Stimulated activated CD4-positive, alpha-beta T cell treated with anti-CD3 and anti-CD28 coated beads, TNF-alpha, amount 100 ng/mL, for 24 hours (primary cell): ENCODE measurements at places on chromosomes 2 and 18.

GRCh38 chr18:63307551-63308200 is 11.9 kb downstream of the BCL2 start:
- no peak for DNase-seq

DNA sequence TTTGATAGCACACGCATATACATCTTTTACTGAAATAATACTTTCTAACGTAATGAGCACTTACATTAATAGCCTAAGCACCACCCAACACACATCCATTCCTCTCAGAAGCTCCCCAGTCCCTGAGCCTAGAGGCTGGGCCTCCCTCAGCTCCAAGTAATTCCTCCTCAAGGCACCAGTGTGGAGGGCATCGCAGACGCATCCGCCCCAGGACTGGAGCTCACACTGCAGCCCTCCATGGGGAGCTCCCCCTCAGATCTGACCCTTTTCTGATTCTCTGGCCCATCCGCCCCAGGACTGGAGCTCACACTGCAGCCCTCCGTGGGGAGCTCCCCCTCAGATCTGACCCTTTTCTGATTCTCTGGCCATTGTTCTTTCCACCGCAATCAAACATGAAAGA is 60.4 kb upstream of the SNTG2 start:
- DNase-seq: no peak

GRCh38 chr2:149388120-149388816 is 57.9 kb downstream of the LYPD6 start:
- DNase-seq: no peak

DNA sequence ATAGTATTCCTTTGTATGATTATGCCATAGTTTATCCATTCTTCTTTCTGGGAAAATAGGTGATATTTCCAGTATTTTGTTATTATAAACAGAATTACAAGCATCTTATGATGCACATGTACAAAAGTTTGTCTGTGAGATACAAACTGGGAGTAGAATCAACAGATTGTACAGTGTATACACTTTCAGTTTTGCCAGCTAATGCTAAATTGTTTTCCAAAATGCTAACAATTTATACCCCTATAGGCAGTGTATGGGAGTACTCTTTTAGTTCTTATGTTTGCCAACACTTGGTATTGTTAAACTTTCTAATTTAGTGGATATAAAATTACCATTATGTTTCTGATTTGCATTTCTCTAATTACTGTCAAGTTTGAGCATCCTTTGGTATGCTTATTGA is 31.0 kb upstream of the TNFRSF11A start:
- no peak for DNase-seq

DNA sequence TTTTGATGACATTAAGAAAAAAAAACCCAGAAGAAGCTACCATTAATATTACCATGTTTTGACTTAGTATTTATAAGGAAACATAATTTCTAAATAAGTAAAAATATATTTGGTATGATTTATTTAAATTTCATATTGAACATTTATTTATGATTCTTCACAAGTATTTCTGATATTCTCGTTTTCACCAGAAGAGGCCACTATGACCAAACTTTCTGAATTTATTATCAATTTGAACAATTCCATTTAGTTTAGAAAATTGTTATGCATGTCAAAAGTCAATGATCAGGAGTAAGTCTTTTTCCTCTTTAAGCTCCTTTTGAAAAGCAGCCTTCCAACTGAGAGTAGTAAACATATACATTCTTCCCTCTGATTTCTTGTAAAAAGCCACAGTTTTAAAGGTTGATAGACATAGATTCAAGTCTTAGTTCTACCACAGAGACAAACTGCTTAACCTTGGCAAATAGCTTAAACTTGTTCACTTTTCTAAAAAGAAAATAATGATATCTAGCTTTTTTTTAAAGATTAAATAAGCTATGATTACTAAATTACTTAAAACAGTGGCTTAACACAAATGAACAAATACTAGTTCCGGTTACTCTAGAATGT is 329.9 kb downstream of the TRIB2 start:
- no peak for DNase-seq

DNA sequence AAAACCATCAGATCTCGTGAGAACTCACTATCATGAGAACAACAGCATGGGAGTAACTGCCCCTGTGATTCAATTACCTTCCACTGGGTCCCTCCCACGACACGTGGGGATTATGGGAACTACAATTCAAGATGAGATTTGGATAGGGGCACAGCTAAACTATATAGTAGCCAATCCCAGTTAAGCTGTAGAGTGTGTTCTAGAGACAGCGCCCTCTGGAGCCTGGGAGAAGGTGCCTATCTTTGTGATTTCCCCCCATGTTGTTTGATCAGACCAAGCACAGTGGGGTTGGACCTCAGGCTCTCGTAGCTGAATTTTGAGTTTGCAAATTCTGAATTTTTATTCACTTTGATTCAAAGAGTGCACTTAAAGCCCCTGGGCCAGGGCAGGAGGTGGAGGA is 108.2 kb upstream of the TWIST2 start:
- DNase-seq: no peak

DNA sequence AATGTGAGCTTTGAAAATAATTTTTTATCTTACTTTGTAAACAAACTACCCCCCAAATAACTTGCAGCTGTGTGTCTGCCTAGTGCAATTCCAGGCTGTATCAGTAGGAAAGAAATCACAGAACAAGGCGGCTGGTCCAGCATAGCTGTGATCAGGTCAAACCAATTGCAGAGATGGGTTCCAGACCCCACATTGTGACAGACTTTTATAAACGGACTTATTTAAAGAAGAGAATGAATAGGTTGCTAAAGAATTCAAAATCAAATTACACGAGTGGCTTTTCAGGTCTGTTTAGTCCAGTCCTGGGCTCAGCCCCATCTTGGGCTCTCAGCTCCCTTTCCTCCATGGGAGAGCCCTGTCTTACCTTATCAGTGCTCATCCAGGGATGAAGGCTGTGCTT is 11.1 kb downstream of the BMP10 start:
- DNase-seq: no peak
